ENCODE measurements at places on chromosomes 1 and 21.

- DNase-seq = no peak
Measured at GRCh38 chr1:193417945-193418744, 231.7 kb upstream of the B3GALT2 start.

GRCh38 chr21:42041711-42042110 lies 29.4 kb upstream of the UMODL1 start:
- no peak for DNase-seq

- no peak for DNase-seq
Measured at GRCh38 chr1:224815647-224816046, 113.8 kb upstream of the DNAH14 start.

- DNase-seq = no peak
Measured at GRCh38 chr1:30816211-30817076, 58.9 kb upstream of the LAPTM5 start.

DNA sequence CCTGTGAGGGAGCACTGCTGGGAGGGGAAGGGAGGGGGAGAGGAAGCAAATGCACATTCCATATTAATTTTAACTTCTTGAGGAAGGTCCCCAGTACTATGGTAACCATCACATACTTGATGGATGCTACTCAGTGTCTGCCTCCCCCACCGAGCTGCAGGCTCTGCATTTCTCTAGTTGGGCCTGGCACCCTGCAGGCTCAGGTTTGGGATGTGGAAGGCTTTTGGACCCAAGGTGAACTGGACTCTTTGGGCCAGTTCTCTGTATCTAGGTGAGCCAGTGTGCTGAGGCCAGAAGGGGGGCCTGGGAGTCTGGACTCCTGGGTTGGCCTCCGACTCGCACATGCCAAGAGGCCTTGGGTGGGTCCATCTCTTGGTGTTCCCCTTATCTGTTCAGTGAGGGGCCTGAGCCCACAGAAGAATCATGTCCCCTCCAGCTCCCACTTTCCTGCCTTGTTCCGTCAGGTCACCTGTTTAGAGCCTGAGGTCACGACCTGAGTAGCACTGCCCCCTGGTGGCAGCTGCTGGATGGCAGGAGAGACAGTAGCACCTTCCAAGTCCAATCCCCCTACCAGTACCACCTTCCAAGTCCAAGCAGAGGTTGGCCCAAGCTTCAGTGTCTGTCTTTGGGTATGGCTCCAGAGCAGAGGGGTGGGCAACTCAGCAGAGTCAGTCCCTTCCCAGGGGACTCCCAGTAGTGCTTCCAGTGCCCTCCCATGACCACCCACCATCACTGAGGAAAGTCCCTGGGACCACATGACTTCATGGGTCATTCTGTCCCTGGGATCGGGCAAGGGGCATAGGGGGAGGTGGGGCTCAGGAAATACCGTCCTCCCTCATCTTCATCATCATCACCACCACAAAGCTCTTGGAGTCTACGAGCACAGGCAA lies 241.8 kb downstream of the TRABD2B start:
- DNase-seq = peak; percentile 60

- DNase-seq = no peak
Measured at GRCh38 chr21:44483288-44484237, 28.3 kb downstream of the LRRC3 start.

DNA sequence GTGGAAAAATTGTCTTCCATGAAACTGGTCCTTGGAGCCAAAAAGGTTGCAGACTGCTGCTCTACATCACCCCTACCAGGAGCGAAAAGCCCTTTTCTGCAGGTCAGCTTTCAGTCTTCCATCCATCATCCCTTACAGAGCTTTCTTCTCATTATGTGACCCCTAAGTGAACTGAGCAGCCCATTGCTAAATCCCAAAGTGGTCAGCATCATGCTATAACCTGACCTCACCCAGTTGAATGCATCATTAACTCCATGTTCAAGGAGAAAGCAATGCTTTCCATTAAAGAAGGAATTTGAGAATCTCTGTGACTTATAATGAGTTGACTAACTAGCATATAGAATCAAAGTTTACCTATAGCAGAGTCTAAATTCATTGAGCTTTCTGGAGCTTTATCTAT lies 10.4 kb upstream of the IL24 start:
- no peak for DNase-seq

DNA sequence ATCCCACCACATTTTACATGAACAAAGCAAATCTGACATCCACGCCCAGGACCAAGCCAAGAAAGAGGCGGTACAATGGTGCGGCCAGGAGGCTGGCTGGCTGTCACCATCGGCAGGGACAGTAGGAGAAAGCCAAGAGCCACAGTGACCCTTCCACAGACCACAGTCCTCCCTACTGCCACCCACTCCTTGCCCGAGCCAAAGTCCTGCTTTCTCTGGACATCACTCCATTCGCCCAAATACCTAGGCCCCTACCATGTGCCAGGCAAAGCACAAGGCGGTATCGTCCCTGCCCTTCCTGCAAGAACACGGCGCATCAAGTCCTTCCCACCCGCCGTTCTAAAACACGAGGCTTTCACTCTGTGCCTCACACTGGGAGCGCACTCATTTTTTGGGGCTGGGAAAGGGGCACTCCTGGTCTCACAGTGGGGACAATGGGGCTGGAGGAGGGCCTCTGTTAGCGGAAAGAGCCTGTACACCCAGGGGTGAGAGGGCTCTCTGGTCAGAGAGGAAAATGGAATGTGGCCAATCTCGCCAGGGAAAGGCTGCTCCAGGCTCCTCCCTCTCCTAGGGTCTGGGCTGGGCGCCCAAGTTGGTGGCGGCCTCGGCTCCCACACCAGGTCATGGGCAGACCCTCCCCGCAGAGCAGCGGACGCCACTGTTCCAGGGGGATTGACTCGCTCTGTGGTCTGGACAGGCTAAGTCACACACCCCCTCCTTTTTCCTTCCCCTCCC lies 26.5 kb downstream of the SSBP3 start:
- DNase-seq = no peak

GRCh38 chr1:90526954-90527353 lies 190.1 kb downstream of the BARHL2 start:
- DNase-seq = no peak

GRCh38 chr1:13901597-13901996 lies 201.6 kb downstream of the PRDM2 start:
- no peak for DNase-seq

GRCh38 chr1:20896826-20897225 lies 109.7 kb upstream of the HP1BP3 start:
- DNase-seq = no peak

- no peak for DNase-seq
Measured at GRCh38 chr1:154859151-154859785, 10.8 kb downstream of the KCNN3 start.

- DNase-seq = no peak
Measured at GRCh38 chr1:221246628-221247415, 367.6 kb downstream of the HLX start.

- no peak for DNase-seq
Measured at GRCh38 chr1:244138399-244138798, 87.3 kb downstream of the ZBTB18 start.

DNA sequence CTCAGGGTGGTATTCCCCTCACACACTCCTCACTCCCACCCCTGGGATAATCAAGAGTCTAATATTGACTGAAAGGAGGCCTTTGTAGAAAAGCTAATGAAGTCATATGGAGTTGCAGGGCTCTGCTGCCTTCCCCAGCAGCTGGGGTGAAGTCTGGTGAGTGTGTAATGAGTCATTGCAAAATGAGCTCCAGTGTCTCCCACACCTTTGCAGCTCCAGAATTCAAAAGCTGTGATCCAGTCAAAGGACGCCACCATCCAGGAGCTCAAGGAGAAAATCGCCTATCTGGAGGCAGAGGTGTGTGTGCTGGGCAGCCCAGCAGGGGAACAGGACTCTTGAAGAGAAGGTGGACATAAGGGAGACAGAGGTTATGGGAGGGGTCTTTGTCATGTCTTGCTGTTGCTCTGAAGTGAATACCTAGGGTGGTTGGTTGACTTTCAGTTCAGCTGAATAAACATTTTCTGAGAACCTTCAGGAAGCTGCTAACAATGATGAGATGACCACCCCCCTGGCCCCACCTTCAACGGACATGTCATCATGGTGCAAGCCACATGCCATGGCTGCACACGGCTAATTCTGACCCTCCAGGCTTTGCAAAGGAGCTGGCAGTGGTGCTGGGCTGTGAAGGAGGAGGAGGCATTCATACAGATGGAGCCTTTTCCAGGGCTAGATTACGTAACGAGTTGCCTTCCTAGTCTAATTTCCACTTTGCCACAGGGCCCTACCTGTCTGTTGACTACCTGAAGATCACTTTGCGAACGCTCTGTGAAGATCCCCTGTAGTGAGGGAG lies 32.2 kb upstream of the SNX27 start:
- no peak for DNase-seq

GRCh38 chr1:54016343-54017282 lies 1.4 kb downstream of the LDLRAD1 start:
- DNase-seq = no peak

- peak; percentile 49 for DNase-seq
Measured at GRCh38 chr1:11893907-11894251, 32.3 kb downstream of the KIAA2013 start.
